SJCRH30 (cell line): ENCODE measurements at places on chromosomes 4 and X. TPM values are rescaled to one million over a fixed set of nuclear protein-coding genes. Genes with fewer than 3 reads are reported as not detected.

Gene TENM3
- total RNA-seq: 57.4 and 58.5 TPM in 2 replicates

GRCh38 chr4:96992443-96992842 is 1150.8 kb downstream of the STPG2 start:
- no peaks in the 10 kb centered on the region for H3K4me1 ChIP-seq
- no peak overlapping the region for H3K27ac ChIP-seq
- H3K27me3 ChIP-seq: 0 out of 2 replicates have a peak, but pooled peaks cover 3% of the 10 kb centered on the region
- H3K36me3 ChIP-seq: no peaks in the 10 kb centered on the region
- no peak overlapping the region for H3K4me3 ChIP-seq

GRCh38 chr4:159240687-159241086 is 137.8 kb downstream of the RAPGEF2 start:
- H3K27ac ChIP-seq: no peak overlapping the region
- no peak overlapping the region for H3K4me3 ChIP-seq
- no peak for DNase-seq
- no peaks in the 10 kb centered on the region for H3K36me3 ChIP-seq

Gene NLRP2B
- total RNA-seq: not detected in 2 replicates

Gene GLOD5
- total RNA-seq: not detected in 2 replicates

Gene SPP1
- 0.38 and 0.87 TPM in 2 replicates for total RNA-seq

Gene RPS6KA6
- total RNA-seq: 7.7 and 7.9 TPM in 2 replicates

Gene SMIM10
- total RNA-seq: not detected in 2 replicates

Gene CPLX1
- total RNA-seq: 0.28 and 0.59 TPM in 2 replicates

GRCh38 chr4:29770627-29771026 is 949.5 kb upstream of the PCDH7 start:
- DNase-seq: no peak
- H3K4me1 ChIP-seq: peaks cover 4% of the 10 kb centered on the region
- no peak overlapping the region for H3K27ac ChIP-seq
- H3K4me3 ChIP-seq: no peak overlapping the region

Gene ENPP6
- not detected in 2 replicates for total RNA-seq

DNA sequence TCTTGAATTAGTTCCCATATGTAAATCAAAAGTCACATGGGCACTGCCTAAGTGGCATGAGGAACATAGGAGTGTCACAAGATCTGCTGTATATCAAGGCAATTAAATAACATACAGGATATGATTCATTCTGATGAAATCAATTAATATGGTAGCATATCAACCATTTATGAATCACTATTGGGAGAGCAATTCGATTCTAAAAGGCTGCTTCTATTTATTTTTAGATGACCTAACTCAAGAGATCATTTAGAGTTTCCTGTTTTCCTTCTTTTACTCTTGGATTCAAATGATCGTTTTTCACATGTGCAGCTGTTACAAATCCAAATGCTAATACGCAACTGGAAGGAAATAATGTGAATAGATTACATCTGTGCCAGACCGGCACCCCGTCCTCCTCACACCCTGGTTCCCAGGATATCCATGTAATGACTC is 81.9 kb downstream of the HCCS start:
- H3K4me1 ChIP-seq: peaks cover 24% of the 10 kb centered on the region
- no peak overlapping the region for H3K4me3 ChIP-seq
- H3K36me3 ChIP-seq: peaks cover 2% of the 10 kb centered on the region; the same call in 1 of the 2 replicates
- peak; percentile 13 for DNase-seq

Gene ZNF711
- total RNA-seq: 28.8 and 32.7 TPM in 2 replicates

DNA sequence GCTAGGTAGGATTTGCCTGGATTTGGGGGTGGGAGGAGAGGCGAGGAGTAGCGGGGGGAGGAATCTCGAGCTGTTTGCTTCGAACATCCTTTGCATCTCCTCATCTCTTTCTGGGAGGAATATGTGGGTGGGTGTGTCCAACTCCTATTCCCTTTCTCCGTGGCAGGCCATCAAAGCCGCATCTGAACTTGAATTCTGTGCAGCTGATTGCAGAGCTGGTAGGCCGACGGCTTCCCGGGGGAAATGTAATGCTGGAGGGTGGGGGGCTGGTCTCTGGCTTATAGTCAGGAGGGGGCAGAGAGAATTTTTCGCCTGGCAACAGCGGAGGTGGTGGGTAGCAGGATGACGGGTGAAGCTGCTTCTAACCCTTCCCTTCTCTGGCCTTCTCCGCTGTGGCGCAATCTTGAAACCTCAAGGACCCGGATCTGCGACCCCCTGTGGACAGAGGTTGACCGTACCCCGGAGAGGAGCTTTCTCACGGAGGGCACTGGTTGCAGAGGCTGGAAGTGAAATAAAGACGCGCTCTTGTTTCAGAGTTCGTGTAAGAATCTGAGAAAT is 628 bp downstream of the ZCCHC12 start:
- no peaks in the 10 kb centered on the region for H3K4me1 ChIP-seq
- no peaks in the 10 kb centered on the region for H3K27me3 ChIP-seq
- H3K4me3 ChIP-seq: peak overlapping the region; percentile 45
- DNase-seq: peak; percentile 4

Gene CENPVL2
- not detected in 2 replicates for total RNA-seq

Gene GUCY1A1
- total RNA-seq: 0.08 TPM in 1 of 2 replicates, not detected in the other

DNA sequence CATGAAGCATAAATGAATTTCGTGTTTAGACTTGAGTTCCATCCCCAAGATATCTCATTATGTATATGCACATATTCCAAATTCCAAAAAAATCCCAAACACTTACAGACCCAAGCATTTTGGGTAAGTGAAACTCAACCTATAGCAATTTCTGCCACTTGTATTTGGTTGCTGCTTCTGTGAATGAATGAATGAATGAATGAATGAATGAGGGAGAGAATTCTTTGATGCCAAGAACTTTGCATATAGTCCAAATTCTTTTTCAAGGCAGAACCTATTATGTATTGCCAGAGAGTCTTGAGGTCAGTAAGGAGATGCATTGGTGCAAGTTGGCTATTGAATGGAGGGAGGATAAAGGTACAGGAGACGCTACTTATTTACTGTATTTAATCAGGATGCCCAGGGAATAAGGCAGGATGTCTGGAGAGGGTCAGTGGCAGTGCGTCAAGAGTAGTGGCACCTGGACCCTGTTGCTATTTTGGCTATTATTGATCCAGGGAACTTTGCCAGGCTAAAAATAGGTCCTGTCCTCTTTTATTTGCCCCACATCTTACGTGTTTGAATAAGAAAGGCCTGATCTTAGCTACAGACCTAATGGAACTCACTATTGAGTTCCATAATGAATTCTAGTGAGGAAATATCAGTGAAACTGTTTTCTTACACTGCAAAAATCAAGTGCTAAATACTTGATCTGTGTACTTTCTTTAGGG is 33.9 kb downstream of the ANAPC4 start:
- H3K36me3 ChIP-seq: peaks cover 76% of the 10 kb centered on the region
- H3K27ac ChIP-seq: no peak overlapping the region

Gene KLHL15
- total RNA-seq: 25.1 and 27.2 TPM in 2 replicates

GRCh38 chr4:55927803-55928437 is 20.8 kb upstream of the CEP135 start:
- H3K4me3 ChIP-seq: no peak overlapping the region
- H3K36me3 ChIP-seq: no peaks in the 10 kb centered on the region
- H3K27me3 ChIP-seq: no peaks in the 10 kb centered on the region
- peaks cover 7% of the 10 kb centered on the region; the same call in 1 of the 2 replicates for H3K4me1 ChIP-seq

Gene NIPAL1
- total RNA-seq: 0.04 and 0.05 TPM in 2 replicates

Gene STOX2
- total RNA-seq: 5.6 TPM in 2 replicates

Gene SSX4B
- not detected in 2 replicates for total RNA-seq

DNA sequence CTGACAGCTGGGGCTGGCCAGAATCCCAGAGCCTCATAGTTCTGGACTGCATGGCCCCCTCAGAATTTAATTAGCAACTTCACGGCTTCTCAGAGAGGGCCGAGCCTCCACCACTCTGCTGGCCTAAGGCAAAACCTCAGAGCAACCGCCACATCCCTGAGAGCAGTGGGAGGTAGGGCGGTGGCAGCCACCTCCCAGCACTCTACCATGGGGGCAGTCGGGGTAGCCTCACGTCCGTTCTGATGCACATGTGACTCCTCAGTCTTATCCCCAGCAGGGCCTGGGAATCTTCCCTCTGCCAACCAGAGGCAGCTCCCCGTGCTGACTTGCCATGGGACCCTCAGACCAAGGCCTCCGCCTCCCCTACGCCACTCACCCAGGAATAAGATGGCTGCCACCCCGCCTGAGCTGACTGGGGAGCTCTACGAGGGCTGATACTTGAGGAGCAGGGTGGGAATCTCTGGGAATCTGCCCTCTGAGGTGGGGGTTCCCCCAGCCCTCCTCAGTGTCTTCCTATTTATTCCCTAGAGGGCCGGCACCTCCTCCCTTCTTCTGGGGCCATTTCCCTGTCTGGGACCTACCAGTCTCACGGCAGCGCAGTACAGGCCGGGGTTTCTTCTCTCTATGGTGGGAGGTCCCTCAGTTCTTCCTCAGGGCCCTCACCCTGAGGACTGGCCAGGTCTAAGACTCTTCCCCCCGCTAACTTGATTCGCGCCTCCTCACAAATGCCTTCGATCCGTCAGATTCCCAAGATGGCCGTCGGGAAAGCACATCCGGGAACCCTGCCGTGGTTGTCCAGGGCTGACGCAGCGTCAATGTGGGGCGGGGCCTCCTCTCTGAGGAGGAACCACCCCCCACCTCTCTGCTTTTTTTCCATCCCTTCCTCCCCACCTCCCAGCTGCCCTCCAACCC is at the start of gene MAGEC2:
Gene MAGEC2, minus strand, starts transcription at position 769 of the 912 bp plus-strand sequence. CDS start 1,303 bp downstream, outside the sequence.
- no peak within 1 kb of the TSS for H3K27ac ChIP-seq
- no peak for DNase-seq
- H3K4me1 ChIP-seq: no peaks in the 10 kb centered on the region
- no peaks in the 10 kb centered on the region for H3K36me3 ChIP-seq
- no peaks in the 10 kb centered on the region for H3K27me3 ChIP-seq

Gene CEP135
- 16.9 and 24.3 TPM in 2 replicates for total RNA-seq

GRCh38 chr4:23560748-23561147 is 329.1 kb downstream of the PPARGC1A start:
- H3K27ac ChIP-seq: no peak overlapping the region
- H3K4me1 ChIP-seq: no peaks in the 10 kb centered on the region

Gene F8A3
- total RNA-seq: not detected in 2 replicates

GRCh38 chr4:153075836-153076518 is 128.3 kb upstream of the TRIM2 start:
- no peaks in the 10 kb centered on the region for H3K27me3 ChIP-seq
- no peak overlapping the region for H3K4me3 ChIP-seq
- no peak overlapping the region for H3K27ac ChIP-seq
- H3K4me1 ChIP-seq: no peaks in the 10 kb centered on the region
- no peaks in the 10 kb centered on the region for H3K36me3 ChIP-seq

GRCh38 chr4:676871-677235 is 2.5 kb downstream of the MYL5 start:
- peaks cover 37% of the 10 kb centered on the region for H3K4me1 ChIP-seq
- H3K27ac ChIP-seq: peak overlapping the region; percentile 81
- H3K27me3 ChIP-seq: no peaks in the 10 kb centered on the region
- peaks cover 12% of the 10 kb centered on the region for H3K36me3 ChIP-seq
- H3K4me3 ChIP-seq: no peak overlapping the region

GRCh38 chr4:18398661-18399060 is 377.1 kb upstream of the LCORL start:
- DNase-seq: no peak
- H3K27ac ChIP-seq: no peak overlapping the region
- H3K4me1 ChIP-seq: no peaks in the 10 kb centered on the region

- no peak overlapping the region for H3K27ac ChIP-seq
- DNase-seq: no peak
- no peak overlapping the region for H3K4me3 ChIP-seq
- H3K4me1 ChIP-seq: no peaks in the 10 kb centered on the region
- H3K27me3 ChIP-seq: no peaks in the 10 kb centered on the region
- H3K36me3 ChIP-seq: no peaks in the 10 kb centered on the region
These were observed 75.8 kb downstream of the RS1 start for GRCh38 chrX:18596096-18596495.

- no peaks in the 10 kb centered on the region for H3K27me3 ChIP-seq
- no peak overlapping the region for H3K27ac ChIP-seq
- H3K36me3 ChIP-seq: no peaks in the 10 kb centered on the region
- DNase-seq: no peak
- H3K4me1 ChIP-seq: peaks cover 7% of the 10 kb centered on the region; the same call in 1 of the 2 replicates
These were observed 53.0 kb downstream of the ARSF start for GRCh38 chrX:3094261-3094660.

DNA sequence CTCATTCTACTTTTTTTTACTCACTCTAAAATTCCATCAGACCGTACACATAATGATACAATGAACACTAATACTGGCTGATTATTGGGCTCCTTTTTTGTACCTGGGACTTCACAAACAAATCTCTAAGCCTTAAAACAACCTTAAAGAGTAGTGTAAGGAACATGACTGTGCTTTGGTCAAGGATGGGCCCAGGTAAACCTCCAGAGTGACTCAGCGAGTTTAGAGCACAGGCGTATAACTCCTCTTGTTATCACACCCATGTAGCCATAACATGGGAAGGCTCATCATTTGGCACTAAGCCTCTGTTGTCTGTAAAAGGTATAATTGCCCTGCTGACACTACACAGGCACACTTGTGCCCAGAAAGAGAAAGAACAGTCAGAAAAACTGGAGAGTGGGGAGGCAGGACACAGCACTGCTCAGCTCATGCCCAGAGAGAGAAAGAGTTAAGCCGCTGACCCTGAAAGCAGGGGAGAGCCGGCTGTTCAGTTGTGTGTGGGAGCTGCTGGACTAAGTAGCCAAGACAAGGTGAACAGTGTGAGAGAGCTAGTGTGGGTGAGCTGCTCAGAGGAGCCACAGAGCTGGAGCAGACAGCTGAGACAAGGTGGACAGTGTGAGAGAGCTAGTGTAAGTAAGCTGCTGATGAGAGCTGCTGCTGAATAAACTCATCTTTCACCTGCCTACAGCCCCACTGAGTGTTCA is 319.6 kb upstream of the BMP3 start:
- H3K27me3 ChIP-seq: no peaks in the 10 kb centered on the region
- H3K4me1 ChIP-seq: no peaks in the 10 kb centered on the region
- DNase-seq: no peak
- no peak overlapping the region for H3K4me3 ChIP-seq

Gene MYOZ2
- 1.5 and 1.6 TPM in 2 replicates for total RNA-seq

GRCh38 chr4:25377572-25378436 is 741 bp downstream of the ANAPC4 start:
- peak overlapping the region; percentile 27; the same call in 1 of the 2 replicates for H3K27ac ChIP-seq
- no peak for DNase-seq
- peak overlapping the region; percentile 80 for H3K4me3 ChIP-seq
- no peaks in the 10 kb centered on the region for H3K27me3 ChIP-seq
- H3K4me1 ChIP-seq: peaks cover 10% of the 10 kb centered on the region
- peaks cover 29% of the 10 kb centered on the region for H3K36me3 ChIP-seq

GRCh38 chrX:125202591-125203248 is 117.0 kb upstream of the TEX13C start:
- no peak overlapping the region for H3K27ac ChIP-seq
- H3K27me3 ChIP-seq: no peaks in the 10 kb centered on the region
- H3K36me3 ChIP-seq: no peaks in the 10 kb centered on the region
- no peak overlapping the region for H3K4me3 ChIP-seq
